ENCODE measurements at places on chromosomes 2 and 18.
A peak's percentile ranks its signal among the peaks of the same experiment; 100 is the strongest.

DNA sequence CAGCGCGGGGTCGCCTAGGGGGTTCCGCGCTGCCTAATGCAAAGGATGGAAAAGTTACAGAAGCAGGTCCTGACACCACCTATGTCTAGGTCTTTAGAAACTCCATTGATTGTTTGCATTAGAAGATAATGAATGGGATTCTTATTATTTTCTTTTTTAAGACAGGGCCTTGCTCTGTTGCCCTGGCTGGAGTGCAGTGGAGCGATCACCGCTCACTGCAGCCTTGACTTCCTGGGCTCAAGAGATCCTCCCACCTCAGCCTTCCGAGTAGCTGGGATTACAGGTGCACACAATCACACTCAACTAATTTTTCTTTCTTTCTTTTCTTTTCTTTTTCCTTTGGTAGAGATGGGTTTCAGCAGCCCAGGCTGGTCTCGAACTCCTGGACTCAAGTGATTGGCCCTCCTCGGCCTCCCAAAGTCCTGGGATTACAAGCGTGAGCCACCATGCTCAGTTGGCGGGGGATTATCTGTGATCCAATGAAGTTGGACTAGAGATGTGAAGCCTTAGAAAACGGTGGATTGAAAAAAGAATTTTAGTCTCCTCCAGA lies 761 bp upstream of the IDH1 start:
- no peak for DNase-seq

DNA sequence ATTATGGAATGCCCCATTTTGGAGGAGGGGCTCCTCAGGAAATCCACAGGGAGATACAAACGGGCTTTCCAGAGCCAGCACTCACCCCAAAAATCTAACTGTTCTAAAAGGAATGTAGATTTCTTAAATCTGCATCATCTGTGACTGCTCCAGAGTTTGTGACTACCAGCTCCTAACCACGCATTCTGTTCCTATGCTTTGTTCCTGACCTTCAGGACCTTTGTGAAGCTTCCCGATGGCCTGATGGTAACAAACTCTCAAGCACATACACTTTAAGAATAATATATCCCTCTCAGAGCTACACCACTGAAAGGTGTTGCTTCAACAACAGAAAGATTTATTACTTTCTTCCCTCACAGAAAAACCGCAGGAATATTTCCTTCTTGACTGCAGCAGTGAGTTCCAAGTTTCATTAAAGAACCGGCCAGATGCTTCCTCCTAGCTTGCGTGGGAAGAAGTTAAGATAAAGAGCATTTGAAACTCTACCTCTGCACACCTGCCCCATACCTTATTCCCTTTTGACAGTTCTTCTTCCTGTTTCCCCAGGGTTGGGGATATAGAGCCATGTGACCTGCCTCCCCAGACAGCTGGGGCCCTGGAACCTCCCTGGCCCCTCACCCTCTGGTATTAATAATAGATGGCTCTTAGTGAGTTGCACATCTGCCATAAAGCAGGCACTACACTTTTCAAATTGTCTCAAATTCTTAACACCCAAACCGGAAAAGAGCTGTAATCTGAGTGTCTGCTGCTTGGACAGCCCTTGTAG lies 40.2 kb upstream of the EML4 start:
- DNase-seq = no peak

DNA sequence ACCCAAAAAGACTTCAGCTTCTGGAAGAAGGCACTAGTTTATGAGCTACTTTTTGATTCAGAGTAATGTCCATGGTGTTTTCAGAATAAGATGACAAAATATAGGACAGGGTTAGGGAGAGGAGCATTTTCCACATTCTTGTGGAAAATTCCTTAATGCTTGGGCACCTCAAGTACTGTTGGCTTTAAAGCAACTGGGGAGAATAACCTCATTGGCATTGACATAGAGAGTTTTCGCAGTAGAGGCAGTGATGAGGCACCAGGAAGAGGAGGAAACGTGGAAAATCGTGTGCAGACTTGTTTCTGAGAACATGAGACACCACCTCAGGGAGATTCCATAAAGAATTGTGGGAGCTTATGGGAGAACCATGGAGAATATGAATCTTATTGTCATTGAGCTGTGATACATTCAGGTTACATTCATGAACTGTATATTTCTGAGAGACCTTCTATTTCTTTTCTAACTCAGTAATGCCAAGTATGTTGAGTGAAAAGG lies 929.0 kb upstream of the NRXN1 start:
- no peak for DNase-seq

DNA sequence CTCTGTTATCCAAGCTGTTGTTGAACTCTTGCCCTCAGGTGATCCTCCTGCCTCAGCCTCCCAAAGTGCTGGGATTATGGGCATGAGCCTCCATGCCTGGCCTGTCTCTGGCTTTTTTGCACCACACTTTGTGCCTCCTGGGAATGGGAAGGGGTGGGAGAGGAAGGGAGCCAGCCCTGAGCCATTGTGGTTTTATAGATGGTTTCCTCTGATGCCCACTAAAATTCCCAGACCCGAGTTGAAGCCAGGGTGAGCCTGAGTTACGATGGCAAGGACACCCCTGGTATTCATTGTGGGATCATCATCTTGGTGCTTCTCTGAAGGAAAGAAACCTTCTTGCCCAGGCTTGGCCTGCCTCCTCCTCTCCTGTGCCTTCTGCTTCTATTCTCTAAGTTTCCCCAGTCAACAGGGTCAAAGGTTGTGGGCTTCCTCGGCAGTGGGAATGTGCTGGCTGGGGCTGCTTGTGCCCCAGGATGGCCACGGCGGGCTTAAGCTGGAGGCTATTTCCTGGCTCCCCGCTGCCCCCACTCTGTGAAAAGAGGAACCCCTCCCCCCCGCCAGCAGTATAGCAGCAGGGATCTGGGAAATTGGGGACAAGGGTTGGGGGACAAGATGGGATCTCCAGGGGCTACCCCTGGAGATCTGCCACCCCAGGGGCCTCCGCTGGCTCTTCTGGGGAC lies 106.2 kb downstream of the STPG4 start:
- DNase-seq = no peak

GRCh38 chr18:58407649-58408407 lies 221.1 kb downstream of the ALPK2 start:
- DNase-seq = no peak

GRCh38 chr2:67952066-67952465 lies 110.7 kb downstream of the C1D start:
- no peak for DNase-seq

DNA sequence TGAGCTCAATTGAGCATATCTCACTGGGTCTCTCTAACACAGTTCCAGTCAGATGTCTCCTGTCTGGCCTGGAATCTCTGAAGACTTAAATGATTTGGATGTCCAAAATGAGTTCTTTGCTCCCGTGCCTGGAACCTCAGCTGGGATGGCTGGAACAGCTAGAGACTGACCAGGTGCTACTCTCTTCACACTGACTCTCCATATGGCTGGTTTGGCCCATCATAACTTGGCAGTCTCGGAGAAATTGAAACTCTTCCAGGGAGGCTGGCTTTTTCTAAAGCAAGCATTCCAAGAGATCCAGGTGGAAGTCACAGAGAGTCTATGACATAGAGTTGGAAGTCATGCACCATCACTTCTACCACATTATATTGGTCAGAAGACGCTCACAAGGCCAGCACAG lies 129.6 kb upstream of the NOL4 start:
- DNase-seq = no peak

- peak; percentile 66 for DNase-seq
Observed at GRCh38 chr2:64857581-64858471, 131.4 kb upstream of the SLC1A4 start.

- DNase-seq = no peak
Observed at GRCh38 chr18:79438898-79439627, 43.3 kb downstream of the NFATC1 start.

DNA sequence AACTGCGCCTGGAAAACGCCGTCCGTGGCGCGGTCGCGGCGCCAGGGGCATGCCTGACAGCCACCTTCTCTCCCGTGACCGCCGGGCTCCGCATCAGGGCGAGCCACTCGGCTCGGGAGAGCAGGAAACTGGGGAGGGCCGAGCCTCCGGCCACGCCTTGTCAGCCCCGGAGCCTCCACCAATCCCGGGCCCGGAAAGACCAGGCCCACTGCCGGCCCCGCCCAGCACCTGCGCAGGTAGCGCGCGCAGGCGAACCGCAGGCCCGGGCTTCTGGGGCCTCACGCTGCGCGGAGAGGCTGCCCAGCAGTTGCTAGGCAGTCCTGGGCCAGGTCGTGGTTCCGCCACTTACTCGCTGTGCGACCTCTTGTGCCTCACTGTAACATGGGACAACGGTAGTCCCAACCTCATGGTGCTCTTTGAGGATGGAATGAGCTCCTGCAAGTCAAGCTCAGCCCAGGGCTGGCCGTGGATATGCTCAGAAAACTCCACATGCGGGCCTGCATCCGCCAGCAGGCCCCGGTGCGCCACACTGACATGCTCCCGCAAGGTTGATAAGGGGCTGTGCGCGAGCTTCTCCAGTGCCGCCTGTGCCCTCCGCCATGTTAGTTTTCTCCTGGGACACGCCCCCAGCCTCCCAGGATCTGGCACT lies 97.1 kb downstream of the INHBB start:
- peak; percentile 98 for DNase-seq

DNA sequence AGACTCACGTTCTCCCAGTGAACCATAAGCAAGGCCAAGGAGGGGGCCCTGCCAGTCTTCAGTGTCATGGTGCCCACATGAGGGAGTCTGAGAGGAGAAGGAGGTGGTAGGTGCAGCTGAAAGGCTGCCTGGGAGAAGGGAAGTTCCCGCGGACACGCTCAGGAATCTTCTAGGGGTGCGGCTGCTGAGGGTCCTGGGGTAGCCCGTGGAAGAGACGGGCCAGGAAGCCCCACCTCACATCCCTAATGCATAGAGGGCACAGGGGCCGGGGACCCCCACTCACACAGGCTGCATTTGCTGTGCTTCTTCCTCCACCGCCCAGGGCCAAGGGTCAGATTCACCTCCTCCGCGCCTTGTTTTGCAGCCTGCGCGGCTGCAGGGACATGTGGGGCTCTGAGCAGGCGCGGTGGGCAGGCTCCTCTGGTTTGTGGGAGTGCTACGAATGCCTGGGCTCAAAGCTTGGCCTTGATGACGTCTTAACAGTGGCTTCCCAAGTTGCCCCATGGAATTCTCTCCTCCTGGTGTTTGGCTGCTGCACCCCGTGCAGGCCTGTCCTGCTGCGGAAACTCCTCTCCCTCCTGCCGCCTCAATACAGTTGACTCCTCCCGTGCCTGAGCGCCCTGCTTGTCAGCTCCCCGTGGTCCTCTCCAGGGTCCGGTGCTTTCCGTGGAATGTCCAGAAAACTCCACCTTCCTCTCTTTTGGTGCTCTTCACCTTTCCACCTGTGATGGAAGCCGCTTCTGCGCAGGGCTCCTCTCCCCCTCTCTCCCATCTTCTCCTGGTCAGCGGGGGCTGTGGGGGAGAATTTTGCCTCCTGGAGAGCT lies 95.7 kb downstream of the VAPA start:
- peak; percentile 26 for DNase-seq

DNA sequence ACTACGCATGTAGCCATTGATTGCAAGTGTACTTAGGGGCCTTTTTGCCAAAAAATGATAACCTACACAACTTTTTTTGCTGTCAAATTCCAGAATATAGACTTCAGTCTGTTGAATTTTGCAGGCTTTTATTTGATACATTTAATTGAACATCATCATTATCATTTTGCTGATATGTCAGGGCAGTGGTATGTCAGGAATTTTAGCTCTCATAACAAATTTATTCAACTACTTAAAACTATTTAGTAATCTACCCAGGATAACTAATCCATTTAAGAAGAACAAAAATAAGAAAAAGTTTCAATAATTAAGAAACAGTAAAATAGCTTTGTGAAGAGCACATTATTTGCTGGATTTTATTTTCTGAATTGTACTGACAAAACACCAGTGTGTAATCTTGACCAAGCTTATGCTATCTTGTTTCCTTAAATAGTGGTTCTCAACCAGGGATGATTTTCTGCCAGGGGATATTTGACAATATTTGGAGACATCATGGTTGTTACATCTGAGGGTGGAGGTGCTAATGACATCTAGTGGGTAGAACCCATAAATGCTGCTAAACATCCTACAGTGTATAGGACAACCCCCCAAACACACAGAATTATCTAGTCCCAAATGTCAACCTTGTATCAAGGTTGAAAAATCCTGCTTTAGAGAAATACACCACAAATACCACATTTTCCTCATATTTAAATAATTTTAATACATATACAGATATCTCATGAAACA lies 12.1 kb upstream of the TTN start:
- no peak for DNase-seq

DNA sequence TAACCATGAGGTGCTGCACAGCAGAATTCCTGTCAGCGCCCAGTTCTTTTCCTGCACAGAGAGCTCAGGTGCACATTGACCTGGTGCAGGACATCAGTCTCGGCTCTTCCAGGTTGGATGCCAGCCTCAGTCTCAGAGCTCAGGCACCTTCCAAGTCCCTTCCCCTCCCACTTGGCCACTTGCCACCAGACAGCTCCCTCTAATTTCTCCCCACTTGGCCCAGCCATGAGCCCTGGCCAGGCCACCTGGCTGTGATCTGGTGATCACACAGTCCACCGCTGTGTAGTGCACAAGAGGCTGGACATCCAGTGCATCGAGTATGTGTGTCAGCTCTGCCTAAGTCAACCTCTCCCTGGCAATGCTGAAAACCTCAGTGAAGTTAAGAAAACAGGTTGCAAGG lies 336.6 kb upstream of the MYT1L start:
- no peak for DNase-seq

DNA sequence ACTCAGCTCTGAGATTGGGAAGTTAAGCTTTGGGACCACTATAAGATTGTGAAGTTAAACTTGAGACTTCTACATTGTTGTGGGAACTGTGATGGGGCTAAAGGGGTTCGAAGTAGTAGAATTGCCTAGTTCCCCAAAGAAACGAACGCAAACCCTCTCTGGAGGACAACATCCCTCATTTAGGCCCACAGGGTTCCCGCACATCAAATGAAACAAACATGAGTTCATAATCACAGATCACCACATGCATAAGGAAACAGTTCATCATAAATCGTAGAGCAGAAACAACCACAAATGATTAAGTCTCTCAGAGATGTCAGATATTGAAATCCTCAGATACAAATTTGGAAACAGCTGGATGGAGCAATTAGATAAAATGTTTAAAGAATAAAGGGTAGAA lies 55.9 kb upstream of the HPCAL1 start:
- peak; percentile 5 for DNase-seq

DNA sequence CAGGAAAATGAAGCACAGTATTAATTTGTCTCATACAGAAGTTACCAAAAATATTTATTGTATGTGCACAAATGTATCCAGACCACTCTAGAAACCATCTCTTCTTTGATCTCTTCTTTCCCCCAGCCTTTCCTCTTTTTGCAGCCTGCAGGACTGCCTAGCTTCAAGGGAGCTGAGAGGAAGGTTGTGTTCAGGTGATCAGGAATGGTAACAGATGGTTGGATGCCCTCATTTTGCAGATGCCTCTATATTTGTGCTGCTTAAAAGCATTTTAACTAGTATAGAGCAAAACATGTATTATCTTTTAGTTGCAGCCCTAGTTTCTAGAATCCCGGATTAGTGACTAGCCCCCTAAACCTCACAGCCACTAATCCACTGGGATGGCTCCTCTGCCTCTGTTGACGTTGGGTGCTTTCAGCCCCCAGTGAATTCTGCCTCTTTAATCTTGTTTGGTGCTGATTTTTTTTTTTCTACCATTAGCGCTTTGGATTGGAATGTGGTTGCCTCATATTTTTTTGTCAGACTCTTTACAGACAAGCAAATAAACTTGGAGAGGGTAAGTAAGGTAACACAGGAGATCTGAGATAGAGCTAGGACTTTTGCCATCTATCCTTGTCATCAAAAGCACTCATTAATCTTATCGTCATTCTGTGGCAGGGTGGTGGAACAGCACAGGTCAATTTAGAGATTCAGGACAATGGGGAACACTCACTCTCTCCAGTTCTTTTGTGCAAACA lies 103.8 kb upstream of the NDUFV2 start:
- DNase-seq = no peak

- DNase-seq = peak; percentile 53
Observed at GRCh38 chr2:96528700-96529375, 7.7 kb upstream of the ARID5A start.

GRCh38 chr2:88691339-88692183 lies at the start of gene RPIA:
Gene RPIA, plus strand, starts transcription at chr2:88691673. Its CDS starts 26 bp downstream, at chr2:88691699.
- peak; percentile 99 for DNase-seq

Data from endodermal cell (in vitro differentiated cells).